ENCODE measurements at places on chromosomes 16 and 17.

GRCh38 chr16:81560979-81561657, 116.5 kb downstream of the CMIP start:
- no peak for DNase-seq

GRCh38 chr17:12402963-12403622, 262.6 kb upstream of the MYOCD start:
- peak; percentile 85 for DNase-seq

DNA sequence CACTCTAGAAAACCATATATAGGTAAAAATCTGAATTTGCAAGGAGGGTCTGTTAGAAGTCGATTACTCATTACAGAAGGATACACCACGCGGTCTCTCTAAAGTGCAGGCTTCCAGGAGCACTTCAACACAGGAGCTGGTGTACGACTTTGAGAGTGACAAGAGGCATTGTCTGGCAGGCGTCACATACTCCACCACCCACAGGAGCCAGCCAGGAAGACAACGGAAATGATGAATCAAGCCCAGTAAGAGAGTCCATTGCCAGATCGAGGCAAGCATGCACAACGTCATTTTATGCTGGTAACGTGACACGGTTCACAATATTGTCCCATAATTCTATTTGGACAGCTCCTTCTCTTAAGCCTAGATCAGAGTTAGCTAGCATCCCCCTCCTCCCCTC, 15.0 kb upstream of the CACNG4 start:
- no peak for DNase-seq

- DNase-seq: no peak
Measured at GRCh38 chr17:28901866-28902818, 737 bp downstream of the DHRS13 start.

DNA sequence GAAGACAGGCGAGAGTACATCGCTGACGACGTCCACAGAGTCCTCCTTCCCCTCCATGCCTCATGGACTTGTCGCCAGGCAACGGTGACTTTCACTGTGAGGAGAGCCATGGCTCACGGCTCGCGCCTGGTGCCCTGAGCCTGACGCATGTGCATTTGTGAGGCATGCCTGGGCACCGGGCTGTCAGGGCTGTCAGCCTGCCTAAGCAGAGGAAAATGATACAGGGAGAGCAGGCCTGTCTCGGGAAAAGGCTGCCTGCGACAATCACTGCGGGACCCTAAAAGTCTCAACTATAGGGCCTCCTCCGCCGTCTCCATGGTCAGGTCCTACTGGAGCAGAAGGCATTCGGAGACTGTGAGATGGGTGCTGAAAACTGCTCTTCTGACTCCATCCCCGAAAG, 135.5 kb upstream of the WSB1 start:
- DNase-seq: no peak

GRCh38 chr17:60534613-60535157, 8.6 kb upstream of the APPBP2 start:
- no peak for DNase-seq

GRCh38 chr17:68973098-68973846, 18.1 kb upstream of the ABCA8 start:
- DNase-seq: no peak

DNA sequence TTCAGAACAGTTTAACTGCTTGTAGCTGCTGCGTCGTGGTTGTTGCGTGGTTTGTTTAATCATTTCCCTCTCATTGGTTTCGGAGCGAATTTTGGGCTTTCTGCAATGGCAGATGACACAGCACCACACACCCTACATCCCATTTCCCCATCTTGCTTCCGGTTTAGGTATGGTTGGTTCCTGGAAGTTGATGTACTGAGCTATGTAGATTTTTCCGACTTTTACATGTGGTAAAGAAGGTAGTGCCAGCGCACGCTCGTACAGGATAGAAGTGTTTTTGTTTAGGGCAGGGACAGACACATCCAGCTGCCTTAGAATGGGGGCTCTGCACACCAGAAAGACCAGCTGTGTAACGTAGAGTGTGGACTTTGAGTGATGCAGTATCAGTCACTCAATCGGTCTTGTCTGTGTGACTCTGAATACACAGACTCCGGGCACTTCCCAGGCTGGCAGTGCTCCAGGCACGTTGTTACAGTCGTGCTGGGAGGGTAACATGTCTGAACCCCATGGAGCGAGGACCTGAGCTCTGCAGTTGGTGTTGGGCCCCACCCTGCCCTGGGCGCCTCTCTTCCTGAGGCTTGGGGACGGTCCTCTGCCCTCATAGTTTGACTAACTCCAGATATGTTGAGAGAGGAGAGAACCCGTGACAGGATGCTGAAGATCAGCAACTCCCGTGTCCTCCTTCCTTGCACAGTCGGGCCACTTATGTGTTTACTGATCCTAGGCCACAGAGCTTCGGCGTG, 172.0 kb upstream of the CHMP6 start:
- DNase-seq: no peak

DNA sequence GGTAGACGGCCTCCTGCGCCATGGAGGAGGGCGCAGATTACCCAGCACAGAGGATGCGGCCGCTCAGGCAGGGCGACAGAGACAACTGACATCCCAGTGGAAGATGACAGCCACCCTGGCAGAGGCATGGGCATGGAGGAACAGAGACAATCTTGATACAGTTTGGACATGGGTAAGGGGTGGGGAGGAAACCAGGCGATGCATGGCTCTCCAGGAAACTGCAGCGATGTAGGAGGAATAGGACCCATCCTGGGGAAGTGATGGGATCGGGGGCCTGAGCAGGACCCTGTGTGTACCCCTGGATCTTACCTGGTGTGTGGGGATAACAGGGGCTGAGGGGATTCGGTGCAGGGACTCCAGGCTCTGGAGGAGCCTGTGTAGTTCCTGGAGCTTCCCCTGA, 4.6 kb downstream of the OSBPL7 start:
- DNase-seq: no peak

- no peak for DNase-seq
Measured at GRCh38 chr16:76222087-76222486, 55.1 kb upstream of the CNTNAP4 start.

DNA sequence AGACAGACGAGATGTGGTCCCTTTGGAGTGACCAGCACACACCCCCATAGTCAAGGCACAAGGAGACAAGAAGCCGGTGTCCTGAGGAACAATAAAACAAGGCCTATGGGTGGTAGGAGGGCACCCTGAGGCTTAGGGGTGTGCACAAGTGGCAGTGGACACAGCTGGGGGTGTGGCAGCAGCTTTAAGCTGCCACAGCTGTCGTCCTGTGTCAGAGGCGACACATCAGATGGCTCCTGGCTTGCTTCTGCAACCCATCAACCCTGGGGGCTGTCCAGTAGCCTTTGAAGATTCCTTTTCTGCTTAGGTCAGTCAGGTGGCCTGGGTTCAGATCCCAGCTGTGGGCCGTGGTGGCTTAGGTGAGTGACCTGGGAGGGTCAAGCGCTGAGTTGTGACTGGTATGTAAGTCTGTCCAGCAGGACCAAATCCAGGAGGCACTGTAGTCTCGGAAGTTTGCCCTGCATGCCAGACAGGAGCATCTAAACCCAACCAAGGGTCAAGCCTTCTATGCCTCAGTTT, 15.8 kb downstream of the DRC3 start:
- DNase-seq: no peak

DNA sequence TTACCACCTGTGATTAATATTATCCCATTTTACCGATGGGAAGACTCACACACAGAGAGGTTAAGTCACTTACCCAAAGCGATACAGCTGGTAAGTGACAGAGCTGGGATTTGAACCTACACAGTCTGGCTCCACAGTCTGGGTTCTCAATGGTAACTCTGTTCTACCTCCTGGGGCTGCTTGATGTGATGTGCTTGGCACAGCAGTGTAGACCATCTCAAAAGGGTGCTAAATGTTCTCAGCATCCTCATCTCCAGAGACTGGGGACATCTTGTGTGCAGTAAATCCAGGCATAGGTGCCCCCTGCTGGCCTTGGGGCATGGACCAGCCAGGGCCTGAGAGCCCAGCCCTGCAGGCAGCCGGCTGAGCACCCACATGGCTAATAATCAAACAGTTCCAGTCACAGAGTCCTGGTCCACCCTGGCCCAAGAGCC, 15.4 kb upstream of the KATNB1 start:
- no peak for DNase-seq

- no peak for DNase-seq
Measured at GRCh38 chr16:80007231-80007630, 406.7 kb upstream of the MAF start.

- no peak for DNase-seq
Measured at GRCh38 chr17:64130559-64131001, 636 bp upstream of the ERN1 start.

GRCh38 chr17:74737299-74738050, 419 bp downstream of the RAB37 start:
- DNase-seq: no peak

DNA sequence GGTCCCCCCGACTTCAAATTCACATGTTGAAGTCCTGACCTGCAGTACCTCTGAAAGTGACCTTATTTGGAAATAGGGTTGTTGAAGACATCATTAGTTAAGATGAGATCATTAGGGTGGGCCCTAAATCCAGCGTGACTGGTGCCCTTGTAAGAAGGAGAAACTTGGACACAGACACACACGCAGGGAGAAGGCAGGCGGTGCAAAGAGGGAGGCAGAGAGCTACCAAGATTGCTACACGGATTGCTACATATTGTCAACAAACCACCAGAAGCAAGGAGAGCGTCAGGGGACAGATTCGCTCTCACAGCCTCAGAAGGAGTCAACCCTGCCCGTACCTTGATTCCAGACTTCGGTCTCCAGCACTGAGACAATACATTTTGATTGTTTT, 6.8 kb upstream of the WBP2 start:
- no peak for DNase-seq

DNA sequence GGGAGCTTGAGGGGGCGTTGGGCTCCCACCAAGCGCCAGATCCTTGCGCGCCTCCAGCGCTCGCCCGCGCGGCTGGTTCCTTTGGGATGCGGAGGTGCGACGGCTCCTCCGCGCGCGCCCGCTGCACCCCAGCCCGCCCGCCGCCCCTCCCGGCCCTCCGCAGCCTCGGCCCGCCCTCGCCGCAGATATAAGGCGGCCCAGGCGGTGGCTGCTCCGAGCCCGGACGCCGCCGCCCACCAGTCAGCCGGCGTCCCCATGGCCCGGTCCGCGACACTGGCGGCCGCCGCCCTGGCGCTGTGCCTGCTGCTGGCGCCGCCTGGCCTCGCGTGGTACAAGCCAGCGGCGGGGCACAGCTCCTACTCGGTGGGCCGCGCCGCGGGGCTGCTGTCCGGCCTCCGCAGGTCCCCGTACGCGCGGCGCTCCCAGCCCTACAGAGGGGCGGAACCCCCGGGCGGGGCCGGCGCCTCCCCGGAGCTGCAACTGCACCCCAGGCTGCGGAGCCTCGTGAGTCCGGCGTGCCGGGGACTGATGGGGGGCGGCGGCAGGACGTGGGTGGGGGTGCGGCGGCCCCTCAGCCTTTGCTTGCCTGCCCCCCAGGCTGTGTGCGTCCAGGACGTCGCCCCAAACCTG, at the start of gene NPB:
Gene NPB, plus strand, starts transcription at position 216 of the 630 bp plus-strand sequence. Its CDS starts 40 bp downstream, at position 256.
- no peak for DNase-seq

- no peak for DNase-seq
Measured at GRCh38 chr16:81214745-81215166, 23.7 kb upstream of the BCO1 start.

DNA sequence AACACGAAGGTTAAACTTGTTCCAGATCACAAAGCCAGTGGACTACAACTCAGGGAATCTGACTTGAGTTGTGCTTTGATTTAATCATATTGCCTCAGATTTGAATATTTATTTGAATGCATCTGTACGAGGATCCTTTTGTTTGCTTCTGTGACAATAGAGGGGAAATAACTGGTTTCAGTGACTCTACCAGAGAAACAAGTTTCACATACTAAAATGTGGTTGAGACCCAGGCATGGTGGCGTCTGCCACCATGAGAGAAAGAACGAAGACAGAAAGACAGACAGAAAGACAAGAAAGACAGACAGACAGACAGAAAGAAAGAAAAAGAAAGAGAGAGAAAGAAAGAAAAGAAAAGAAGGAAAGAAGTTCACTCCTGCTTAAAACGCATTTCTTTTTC, 24.0 kb downstream of the YWHAE start:
- DNase-seq: no peak

DNA sequence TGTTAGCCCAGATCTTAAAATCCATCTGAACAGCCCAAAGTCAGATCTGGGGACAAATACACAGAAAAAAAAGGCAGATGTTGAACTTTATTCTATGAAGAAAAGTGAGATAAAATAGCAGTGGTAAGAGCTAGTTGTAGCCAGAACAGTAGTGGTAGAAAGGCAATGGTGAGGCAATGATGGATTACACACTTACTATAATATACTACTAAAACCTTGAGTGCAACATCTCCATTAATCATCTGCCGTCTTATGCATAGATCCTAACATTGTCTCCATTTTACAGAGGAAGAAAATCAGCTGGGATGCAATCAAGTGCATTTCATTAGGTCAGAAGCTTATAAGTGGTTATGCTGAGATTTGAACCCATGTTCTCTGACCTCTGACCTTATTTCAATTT, 699.6 kb downstream of the CDH11 start:
- DNase-seq: no peak

DNA sequence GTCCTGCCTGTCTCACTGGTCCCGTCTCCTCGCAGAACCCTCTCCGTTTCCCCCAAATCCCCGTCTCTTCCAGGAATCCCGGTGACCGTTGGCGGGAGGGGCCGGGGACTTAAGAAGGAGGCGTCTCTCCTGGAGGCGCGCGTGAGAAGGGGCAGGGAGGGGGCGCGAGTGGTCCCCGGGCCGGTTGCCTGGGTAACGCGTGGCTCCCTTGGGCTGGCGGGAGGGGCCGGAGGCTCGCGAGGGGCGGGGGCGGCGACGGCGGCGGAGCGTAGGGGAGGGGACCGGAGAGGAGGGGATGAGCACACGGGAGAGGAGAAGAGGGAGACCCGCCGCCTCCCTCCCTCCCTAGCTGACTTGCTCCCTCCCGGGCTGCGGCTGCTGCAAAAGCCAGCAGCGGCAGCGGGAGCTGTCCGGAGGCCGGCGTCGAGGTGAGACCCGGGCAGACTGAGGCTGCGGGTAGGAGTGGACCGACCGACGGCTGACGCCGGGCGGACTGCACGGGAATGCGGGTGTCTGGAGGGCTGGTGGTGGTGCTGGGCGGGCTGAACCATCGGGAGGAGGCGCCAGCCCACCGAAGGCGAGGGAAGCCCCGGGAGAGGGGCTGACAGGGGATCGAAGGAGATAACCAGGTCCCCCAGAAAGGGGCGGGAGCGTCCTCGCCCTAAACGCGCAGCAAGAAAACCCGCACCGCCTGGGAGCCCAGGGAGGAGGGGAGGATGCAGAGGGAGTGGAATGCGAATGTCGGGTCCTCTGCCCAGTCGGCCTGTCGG, at the start of gene PRRT2:
Gene PRRT2, plus strand, starts transcription at position 298 of the 770 bp plus-strand sequence. CDS start 862 bp downstream, outside the sequence.
- no peak for DNase-seq

DNA sequence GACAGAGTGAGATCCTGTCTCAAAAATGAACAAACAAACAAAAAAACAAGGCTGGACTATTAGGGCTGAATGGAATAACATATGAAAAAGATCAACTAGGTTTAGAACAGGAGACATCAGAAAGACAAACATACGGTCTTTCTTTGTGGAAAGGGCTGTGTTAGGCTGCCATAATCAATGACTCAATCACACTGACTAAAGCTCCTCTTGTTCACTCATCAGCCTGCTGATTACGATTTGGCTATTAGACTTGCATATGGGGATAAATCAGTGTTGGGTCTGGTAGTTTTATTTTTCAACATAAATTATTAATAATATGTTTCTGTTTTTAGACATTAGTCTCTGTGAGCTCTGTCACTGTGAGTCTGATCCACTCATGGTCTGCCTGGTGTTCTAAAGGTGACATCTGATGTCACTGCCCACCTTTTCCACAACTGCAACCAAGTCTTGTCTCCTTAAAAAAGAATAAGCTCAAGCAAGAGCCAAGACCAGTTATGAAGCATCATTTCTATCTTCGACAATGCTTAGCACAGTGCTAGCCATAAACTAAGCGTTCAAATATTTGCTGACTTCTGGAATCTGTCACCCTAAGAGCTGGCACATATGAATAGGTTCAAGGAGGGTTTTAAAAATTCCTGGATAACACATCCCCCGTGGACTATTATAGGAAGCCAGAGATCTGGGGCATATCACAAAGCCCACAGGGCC, 10.2 kb downstream of the CFAP20 start:
- no peak for DNase-seq

All from AG04449 (cell line).